Posterior vena cava (tissue), 2 donors: ENCODE measurements at places on chromosomes 6 and 20. TPM values are rescaled to one million over a fixed set of nuclear protein-coding genes. Genes with fewer than 3 reads are reported as not detected.

The CST4 gene
- total RNA-seq, result not detected

The TRIM15 gene
- not detected for total RNA-seq

The TRIM26 gene
- total RNA-seq, result 37.0 TPM

The VSX1 gene
- total RNA-seq, result not detected

The TENT5A gene
- total RNA-seq, result 58.2 TPM

The RNGTT gene
- 13.2 TPM for total RNA-seq

The OR5V1 gene
- not detected for total RNA-seq

The DPPA5 gene
- total RNA-seq, result not detected
